Adrenal gland (tissue), 19 donors: ENCODE measurements at places on chromosomes 6 and 20.

GRCh38 chr6:35185302-35185681, 28.5 kb upstream of the SCUBE3 start:
- H3K4me3 ChIP-seq, result no peak overlapping the region
- peak; percentile 46 for DNase-seq
- H3K27ac ChIP-seq, result no peak overlapping the region
- no peaks in the 10 kb centered on the region for H3K36me3 ChIP-seq
- H3K4me1 ChIP-seq, result peaks cover 18% of the 10 kb centered on the region

GRCh38 chr6:83867527-83868161, 8.2 kb downstream of the CYB5R4 start:
- H3K4me3 ChIP-seq, result no peak overlapping the region
- no peaks in the 10 kb centered on the region for H3K27me3 ChIP-seq
- DNase-seq, result peak; percentile 47
- peak overlapping the region; percentile 32 for H3K27ac ChIP-seq
- H3K4me1 ChIP-seq, result no peaks in the 10 kb centered on the region
- no peaks in the 10 kb centered on the region for H3K36me3 ChIP-seq

DNA sequence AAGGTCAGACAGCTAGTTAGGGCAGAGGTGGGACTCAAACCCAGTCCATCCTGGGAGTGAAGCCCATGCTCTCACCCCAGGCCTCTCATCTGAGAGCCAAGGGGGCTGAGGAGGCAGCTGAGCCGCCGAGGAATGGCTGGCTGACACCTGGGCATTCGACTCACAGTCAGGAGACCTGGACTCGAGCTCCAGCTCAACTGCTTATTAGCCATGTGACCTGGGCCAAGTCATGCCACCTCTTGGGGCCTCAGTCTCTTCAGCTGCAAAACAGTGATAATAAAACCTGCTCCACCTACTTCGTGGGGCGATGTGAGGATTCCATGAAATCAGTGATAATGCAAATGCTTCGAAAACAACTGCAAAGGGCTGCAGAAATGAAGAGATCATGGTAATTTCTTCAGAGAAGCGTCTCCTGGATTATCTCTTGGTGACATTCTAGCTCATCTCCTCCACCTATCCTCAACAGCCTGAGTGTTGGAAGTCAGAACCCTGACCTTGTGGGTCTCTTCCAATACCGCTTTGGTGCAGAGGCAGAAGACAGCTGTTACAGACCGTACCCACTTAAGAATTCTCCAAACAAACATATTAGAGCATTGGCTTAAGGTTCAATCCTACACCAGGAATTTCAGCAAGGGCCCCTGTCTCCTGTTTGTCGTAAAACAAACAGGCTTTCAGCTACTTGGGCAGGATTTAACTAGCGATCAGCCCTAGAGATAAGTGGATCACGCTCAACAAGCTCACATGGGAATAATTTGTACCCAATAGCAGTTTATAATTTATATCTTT, 60.0 kb upstream of the PIM1 start:
- no peaks in the 10 kb centered on the region for H3K36me3 ChIP-seq
- H3K4me3 ChIP-seq, result no peak overlapping the region
- H3K27me3 ChIP-seq, result no peaks in the 10 kb centered on the region
- H3K4me1 ChIP-seq, result peaks cover 7% of the 10 kb centered on the region
- DNase-seq, result no peak

DNA sequence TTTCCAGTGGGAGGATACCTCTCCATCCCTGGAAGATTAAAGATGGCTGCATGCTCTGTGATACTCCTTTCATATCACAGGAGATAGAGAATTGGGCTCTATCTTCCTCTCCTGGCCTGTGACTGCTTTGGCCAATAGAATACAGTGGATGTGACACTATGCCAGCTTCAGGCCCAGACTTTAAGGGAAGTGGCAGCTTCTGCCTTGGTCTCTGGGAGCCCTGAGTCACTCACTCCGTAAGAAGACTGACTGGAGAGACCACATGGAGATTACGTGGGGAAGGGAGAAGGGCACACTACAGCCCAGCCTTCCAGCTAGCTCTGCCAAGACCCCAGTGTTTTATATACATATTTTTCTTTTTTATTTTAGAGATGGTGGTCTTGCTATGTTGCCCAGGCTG, 10.4 kb upstream of the MMP9 start:
- H3K27ac ChIP-seq, result peak overlapping the region; percentile 40
- H3K4me3 ChIP-seq, result no peak overlapping the region

DNA sequence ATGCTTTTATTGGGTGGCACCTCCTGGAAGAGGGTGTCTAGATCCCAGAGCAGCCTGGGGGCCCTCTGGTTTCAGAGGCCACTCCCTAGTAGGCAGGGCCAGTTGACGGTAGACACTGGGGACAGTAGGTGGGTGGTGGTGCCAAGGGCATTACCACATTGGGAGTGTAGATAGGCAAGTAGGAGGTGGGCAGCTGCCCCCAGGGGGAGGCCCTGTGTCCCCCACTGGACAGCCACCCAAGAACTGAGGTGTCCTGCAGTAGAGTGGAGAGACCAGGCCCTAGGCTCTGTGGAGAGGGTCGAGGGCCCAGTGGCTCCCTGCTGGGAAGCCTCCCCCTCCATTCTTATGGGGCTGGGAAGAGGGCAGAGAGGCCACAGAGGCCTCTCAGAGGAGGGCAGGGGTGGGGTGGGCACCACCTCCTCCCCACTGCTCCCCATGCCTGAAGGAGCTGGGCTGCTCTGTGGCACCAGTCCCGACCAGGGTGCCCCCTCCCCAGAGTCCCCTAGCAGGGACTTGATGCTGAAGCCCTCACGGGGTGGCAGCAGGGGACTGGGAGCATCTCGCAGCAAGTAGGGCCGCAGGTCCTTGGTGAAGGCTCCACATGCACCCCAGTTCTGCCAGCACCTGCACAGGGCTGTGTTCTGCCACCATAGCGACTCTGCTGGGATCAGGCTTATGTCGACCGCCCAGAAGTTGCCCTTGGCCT, 305.0 kb upstream of the KCNQ5 start:
- no peak overlapping the region for H3K27ac ChIP-seq
- no peaks in the 10 kb centered on the region for H3K27me3 ChIP-seq
- H3K36me3 ChIP-seq, result no peaks in the 10 kb centered on the region
- no peak overlapping the region for H3K4me3 ChIP-seq
- DNase-seq, result no peak

DNA sequence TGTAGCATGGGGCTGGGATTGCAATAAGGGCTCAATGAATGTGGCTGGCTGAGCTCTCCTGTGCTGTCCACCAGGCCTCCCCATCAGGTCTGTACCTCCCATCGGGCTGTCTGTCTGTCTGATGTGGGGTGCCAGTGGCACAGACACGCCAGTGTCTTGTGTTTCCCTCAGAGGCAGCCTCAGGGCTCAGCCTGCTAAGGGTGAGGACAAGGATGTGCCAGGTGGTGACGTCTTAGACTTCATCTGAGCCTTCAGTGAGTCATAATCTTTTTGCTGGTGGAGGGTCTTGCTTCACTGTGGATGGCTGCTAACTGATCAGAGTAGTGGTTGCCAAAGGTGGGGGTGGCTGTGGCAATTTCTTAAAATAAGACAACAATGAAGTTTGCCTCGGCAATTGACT, 194.7 kb downstream of the NRN1 start:
- no peaks in the 10 kb centered on the region for H3K36me3 ChIP-seq
- H3K4me1 ChIP-seq, result no peaks in the 10 kb centered on the region
- no peak overlapping the region for H3K27ac ChIP-seq
- H3K4me3 ChIP-seq, result no peak overlapping the region
- H3K27me3 ChIP-seq, result no peaks in the 10 kb centered on the region

DNA sequence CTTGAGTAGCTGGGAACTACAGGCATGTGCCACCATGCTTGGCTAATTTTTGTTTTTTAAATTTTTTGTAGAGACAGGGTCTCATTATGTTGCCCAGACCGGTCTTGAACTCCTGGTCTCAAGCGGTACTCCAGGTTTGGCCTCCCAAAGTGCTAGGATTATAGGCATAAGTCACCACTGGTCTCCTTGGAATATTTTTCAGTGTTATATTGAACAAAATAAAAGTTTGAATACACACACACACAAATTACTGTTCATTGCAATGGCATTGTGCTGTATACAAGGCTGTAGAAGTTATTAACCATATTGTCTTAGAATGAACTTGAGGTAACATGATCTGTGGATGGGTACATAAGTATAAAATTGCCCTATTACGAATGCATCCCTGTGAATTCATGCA, 166.1 kb downstream of the BCAS1 start:
- H3K27me3 ChIP-seq, result no peaks in the 10 kb centered on the region
- H3K36me3 ChIP-seq, result no peaks in the 10 kb centered on the region
- H3K4me1 ChIP-seq, result peaks cover 6% of the 10 kb centered on the region
- no peak for DNase-seq
- no peak overlapping the region for H3K27ac ChIP-seq
- H3K4me3 ChIP-seq, result no peak overlapping the region

DNA sequence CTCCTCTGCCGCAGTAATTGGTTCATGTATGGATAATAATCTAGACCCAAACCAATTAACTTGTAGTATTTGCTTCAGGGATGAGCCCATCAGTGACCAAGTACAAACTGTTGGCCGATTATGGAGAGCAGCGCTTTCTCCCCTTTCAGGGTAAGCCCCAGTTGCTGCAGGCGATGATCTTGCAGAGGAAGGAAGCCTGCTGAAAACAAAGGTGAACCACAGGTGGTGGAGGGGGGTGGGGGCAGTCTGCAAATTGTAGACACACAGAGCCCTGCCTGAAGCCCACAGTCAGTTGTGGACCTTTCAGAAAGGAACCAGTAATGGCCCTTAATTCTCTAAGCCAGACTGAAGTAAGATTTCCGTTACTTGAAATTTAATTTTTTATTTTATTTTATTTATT, 167.9 kb upstream of the JARID2 start:
- no peaks in the 10 kb centered on the region for H3K36me3 ChIP-seq
- no peak for DNase-seq
- H3K27me3 ChIP-seq, result no peaks in the 10 kb centered on the region
- H3K4me1 ChIP-seq, result no peaks in the 10 kb centered on the region
- no peak overlapping the region for H3K27ac ChIP-seq
- no peak overlapping the region for H3K4me3 ChIP-seq

DNA sequence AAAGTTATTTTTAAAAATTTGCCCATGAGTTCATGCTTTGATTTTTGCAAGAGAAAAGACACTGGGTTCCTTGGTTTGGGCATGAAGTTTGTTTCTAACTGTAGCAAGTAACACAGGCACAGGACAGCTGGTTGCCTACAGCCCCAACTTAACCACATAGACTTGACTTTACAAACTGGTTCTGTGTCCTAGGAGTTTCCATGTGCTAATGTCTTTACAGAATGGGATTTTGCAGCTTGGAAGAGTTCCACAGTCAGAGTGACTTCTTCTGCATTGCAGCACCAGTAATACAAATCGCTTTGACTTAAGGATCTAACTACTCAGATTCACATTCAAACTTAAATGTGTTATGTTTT, 44.3 kb downstream of the OR2B2 start:
- H3K4me3 ChIP-seq, result peak overlapping the region; percentile 56
- DNase-seq, result no peak
- no peaks in the 10 kb centered on the region for H3K36me3 ChIP-seq
- H3K27ac ChIP-seq, result no peak overlapping the region

GRCh38 chr6:112382778-112383177, 35.6 kb downstream of the RFPL4B start:
- DNase-seq, result no peak
- H3K4me3 ChIP-seq, result no peak overlapping the region
- H3K4me1 ChIP-seq, result no peaks in the 10 kb centered on the region
- no peaks in the 10 kb centered on the region for H3K36me3 ChIP-seq

DNA sequence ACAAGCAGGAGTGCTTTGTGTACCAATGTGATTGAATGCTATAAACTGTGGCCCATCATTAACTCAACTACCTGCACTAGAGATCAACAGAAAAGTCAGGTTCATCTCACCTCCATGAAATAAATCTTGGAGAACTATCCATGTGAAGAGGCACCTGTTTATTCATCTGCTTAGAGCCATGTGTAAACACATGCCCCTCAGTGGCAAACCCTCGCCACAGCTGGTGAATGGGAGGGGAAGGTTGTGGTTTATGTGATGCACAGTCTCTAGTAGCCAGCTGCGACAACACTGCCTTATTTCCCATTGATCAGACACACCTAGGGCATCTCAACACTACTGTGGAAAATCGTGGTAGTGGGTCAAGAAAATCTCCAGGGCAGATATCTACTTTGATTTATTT, 640.2 kb downstream of the PTPRT start:
- no peaks in the 10 kb centered on the region for H3K4me1 ChIP-seq
- H3K4me3 ChIP-seq, result no peak overlapping the region
- H3K27ac ChIP-seq, result no peak overlapping the region
- H3K27me3 ChIP-seq, result no peaks in the 10 kb centered on the region

DNA sequence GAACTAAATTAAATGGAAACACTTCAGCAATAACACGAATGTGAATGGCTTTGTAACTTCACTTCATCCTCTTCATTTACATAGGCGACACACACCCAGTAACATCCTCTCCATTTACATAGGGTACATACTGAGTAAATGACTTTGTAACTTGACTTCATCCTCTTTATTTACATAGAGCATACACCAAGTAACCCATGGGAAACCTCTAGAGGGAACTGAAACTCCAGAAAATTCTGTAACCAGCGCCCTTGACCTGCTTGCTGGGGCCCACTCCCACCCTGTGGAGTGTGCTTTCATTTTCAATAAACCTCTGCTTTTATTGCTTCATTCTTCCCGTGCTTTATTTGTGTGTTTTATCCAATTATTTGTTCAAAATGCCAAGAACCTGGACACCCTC, 81.6 kb upstream of the OPRM1 start:
- no peaks in the 10 kb centered on the region for H3K36me3 ChIP-seq
- no peak overlapping the region for H3K4me3 ChIP-seq
- H3K27ac ChIP-seq, result no peak overlapping the region
- H3K4me1 ChIP-seq, result no peaks in the 10 kb centered on the region

DNA sequence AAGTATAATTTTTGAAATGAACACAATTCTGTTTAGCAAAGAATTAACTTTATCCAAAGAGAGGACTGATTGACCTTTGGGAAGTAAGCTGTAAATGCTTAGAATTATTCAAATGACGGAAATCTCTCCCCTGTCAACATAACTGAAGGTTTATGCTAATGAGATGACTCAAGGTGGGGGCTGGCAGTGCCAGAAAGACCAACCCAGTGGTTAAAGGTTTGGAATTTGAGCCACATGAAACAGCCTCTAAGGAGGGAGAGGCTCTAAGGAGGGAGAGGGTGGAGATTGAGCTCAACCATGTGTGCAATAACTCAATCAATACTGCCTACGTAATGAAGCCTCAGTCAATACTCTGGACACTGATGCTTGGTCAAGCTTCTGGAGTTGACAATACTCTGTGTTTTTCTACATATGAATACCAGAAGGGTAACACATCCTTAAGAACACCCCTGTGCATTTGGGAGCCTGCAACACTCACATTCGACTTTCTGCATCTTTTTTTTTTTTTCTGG, 123.4 kb upstream of the TENT5A start:
- no peaks in the 10 kb centered on the region for H3K4me1 ChIP-seq
- no peaks in the 10 kb centered on the region for H3K27me3 ChIP-seq
- H3K36me3 ChIP-seq, result no peaks in the 10 kb centered on the region
- DNase-seq, result no peak

GRCh38 chr6:100880149-100880852, 828 bp downstream of the ASCC3 start:
- DNase-seq, result no peak
- peak overlapping the region; percentile 91 for H3K4me3 ChIP-seq
- H3K4me1 ChIP-seq, result peaks cover 19% of the 10 kb centered on the region
- H3K36me3 ChIP-seq, result no peaks in the 10 kb centered on the region
